ENCODE measurements at places on chromosomes 11 and 22.
A peak's percentile ranks its signal among the peaks of the same experiment; 100 is the strongest.

DNA sequence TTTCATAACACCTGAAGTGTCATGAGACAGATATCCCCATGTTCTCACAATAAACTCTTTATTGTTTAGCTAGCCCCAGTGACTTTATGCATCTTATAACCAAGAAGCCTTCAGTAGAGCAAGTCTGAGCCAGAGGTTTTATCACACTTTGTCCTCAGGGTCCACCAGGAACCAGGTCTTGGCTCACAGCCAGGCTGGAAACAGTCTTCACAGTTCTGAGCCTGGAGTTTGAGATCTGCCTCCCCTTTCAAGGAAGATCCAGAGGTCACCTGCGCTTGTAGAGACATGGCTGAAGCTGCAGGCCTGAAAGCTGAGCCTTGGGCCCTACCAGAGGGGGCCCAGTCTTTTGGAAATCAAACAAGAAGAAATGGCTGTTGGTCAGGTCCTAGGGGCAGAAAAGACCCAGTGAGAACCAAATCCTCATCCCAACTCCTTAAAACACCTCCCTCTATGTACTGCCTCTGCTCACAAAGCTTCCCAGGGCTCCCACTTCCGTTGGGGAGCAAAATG, 3.5 kb downstream of the RRP8 start:
- DNase-seq = no peak

GRCh38 chr11:74037309-74037708, 28.4 kb upstream of the UCP3 start:
- no peak for DNase-seq

- no peak for DNase-seq
Measured at GRCh38 chr11:128579798-128580504, 7.4 kb downstream of the ETS1 start.

DNA sequence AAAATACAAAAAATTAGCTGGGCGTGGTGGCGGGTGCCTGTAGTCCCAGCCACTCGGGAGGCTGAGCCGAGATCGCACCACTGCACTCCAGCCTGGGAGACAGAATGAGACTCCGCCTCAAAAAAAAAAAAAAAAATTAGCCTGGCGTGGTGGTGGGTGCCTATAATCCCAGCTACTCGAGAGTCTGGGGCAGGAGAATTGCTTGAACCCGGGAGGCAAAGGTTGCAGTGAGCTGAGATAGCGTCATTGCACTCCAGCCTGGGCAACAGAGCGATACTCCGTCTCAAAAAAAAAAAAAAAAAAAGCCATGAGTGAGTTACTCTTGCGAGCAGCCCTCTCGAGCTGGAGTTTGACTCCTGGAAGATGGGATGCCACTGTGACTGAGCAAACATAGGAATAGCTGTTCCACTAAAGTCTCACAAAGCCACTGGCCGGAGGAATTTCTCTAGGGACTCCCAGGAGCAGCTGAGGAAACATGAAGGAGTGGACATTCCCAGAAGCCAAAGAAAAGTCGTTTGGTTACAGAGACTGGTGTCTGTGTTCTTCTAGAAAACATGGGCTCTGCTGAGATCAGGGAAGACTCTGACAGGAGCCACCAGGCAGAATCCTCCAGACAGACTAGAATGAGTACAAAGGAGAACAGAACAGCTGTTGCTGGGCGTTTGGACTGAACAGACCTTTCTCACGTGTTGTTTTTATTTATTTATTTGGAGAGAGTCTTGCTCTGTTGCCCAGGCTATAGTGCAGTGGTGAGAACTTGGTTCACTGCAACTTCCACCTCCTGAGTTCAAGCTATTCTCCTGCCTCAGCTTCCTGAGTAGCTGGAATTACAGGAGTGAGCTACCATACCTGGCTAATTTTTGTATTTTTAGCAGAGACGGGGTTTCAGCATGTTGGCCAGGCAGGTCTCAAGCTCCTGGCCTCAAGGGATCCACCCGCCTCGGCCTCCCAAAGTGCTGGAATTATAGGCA, 32.4 kb upstream of the MYH9 start:
- DNase-seq = no peak

DNA sequence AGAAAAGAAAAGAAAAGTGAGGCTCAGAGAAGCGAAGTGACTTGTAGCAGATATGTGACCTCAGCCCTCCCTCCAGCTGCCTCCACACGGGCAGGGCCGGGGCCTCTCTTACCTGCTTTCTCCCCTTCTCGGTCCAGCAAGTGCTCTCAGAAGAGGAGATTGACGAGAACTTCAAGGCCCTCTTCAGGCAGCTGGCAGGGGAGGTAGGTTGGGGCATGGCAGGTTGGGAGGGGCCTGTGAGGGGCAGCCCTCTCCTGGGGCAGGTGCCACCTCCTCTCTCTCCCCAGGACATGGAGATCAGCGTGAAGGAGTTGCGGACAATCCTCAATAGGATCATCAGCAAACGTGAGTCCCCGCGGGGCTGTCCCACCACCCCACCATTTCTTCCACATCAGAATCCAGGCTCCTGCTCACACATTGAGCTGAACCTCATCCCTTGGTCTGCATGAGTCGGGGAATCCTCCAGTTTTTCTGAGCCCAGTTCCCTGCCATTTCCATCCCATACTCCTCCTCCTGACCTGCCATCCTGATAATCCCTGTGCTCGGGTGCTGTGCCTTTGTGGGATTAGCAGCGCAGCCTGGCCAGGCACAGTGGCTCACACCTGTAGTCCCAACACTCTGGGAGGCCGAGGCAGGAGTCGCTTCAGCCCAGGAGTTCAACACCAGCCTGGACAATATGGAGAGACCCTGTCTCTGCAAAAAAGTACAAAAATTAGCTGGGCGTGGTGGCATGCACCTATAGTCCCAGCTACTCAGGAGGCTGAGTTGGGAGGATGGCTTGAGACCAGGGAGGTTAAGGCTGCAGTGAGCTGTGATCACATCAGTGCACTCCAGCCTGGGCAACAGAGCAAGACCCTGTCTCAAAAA, 26.4 kb downstream of the CAPN1 start:
- no peak for DNase-seq

DNA sequence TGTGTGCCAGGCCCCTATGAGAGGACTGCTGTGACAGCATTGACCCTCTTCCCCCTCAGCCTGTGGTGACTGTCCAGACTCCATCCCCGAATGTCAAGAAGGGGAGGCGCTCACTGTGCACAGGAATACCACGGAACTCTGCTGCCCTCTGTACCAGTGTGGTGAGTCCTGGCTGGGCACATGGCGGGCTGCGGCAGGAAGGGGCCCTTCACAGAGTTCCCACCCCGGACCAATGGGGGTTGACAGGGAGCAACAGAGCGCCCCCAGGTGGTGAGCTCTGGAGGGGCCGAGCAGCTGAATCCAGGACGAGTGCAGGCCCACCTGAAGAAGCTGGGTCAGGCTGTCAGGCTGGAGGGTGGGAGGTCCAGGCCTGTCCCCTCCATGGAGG, 83.8 kb upstream of the MYOD1 start:
- DNase-seq = no peak

DNA sequence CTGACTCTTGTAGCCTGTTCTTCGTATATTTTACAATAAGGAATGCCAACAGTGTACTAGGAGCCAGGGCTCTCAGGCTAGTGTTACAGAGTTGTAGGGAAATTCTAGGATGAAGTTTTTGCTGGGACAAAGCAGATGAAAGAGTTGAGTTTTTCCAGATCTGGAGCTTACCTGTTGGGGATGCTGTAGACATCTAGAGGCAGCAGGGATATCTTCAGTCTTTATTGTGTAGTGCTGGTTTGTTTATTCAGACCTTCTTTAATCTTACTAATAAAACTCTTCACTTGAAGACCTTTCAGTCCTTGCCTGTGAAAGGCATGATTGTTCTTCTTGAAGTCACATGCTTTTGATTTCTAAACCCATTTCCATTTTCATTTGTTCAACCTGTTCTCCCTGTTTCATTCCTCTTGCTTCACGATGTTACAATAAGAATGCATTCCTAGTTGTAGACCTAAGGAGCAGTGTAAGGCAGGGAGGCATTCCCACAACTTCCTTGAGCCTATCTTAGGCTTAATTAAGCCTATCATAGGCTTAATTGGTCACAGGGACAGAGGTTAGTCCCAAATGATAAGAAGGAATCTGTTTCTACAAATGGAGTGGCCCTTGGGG, 7.9 kb upstream of the SLC37A2 start:
- no peak for DNase-seq

GRCh38 chr11:121482231-121483129, 29.7 kb upstream of the SORL1-AS1 start:
- no peak for DNase-seq

DNA sequence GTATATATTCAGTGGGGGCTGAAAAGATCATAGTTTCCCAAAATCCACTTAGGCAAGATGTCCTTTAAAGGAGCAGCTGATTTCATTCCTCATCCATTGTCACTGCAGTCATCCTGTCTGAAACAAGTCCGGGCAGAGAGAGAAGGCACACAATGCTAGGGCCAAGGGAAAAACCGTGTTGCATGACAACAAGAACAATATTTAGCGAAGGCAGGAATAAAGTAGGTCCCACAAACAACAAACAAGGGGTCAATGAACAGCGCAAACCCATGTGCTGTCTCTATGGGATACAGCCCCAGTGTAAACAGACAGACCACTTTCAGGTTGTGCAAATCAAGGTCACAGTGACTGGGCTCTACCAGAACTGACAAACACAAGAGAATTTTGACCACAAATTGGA, 9.0 kb downstream of the PAMR1 start:
- DNase-seq = no peak

GRCh38 chr11:47248664-47249377, at the start of gene ACP2:
TSS of gene ACP2 (minus strand) at chr11:47248814. CDS start at chr11:47248789, 25 bp downstream.
- DNase-seq = peak; percentile 70

- DNase-seq = no peak
Measured at GRCh38 chr11:13347901-13348300, 70.3 kb downstream of the BMAL1 start.

- no peak for DNase-seq
Measured at GRCh38 chr11:34373727-34374126, 15.9 kb upstream of the ABTB2 start.

DNA sequence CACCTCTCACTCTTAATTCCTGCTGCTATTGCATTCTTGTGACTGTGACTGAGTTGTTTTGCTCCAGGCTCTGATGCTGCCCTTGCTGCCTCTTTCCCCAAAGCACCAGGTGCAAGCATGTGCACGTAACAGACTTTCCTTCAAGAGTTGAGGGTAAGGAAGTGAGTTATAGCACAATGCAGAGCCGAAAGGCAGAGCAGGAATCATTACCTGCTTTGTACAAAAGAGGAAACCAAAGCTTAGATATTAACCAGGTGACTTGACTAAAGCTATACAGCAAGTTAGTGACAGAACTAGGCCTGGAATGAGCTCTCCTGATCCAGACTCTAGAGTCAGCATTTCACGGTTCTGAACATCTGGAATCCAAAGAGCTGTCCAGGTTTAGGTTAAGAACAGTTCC, 33.6 kb downstream of the NEU3 start:
- no peak for DNase-seq

GRCh38 chr11:31628111-31628510, 118.5 kb downstream of the ELP4 start:
- DNase-seq = no peak

- DNase-seq = no peak
Measured at GRCh38 chr11:129119036-129119435, 73.1 kb downstream of the ARHGAP32 start.

DNA sequence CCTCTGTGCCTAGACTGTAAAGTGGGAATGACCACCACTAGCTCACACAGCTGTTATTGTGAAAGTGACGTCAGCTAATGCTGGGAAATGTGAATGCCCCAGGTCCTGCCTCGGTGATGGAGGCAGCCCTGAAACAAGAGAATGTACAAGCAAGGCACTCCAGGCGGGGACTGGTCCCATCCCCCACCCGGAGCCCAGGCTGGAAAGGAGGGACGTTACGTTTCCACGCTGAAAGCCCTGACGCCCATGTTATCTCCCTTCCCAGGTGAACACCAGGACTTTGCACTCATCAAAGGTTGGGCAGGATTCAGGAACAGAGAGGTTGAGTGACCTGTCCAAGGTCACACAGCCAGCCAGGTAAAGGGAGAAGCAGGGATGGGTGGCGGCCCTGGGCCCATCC, 784 bp downstream of the SULT4A1 start:
- DNase-seq = no peak

DNA sequence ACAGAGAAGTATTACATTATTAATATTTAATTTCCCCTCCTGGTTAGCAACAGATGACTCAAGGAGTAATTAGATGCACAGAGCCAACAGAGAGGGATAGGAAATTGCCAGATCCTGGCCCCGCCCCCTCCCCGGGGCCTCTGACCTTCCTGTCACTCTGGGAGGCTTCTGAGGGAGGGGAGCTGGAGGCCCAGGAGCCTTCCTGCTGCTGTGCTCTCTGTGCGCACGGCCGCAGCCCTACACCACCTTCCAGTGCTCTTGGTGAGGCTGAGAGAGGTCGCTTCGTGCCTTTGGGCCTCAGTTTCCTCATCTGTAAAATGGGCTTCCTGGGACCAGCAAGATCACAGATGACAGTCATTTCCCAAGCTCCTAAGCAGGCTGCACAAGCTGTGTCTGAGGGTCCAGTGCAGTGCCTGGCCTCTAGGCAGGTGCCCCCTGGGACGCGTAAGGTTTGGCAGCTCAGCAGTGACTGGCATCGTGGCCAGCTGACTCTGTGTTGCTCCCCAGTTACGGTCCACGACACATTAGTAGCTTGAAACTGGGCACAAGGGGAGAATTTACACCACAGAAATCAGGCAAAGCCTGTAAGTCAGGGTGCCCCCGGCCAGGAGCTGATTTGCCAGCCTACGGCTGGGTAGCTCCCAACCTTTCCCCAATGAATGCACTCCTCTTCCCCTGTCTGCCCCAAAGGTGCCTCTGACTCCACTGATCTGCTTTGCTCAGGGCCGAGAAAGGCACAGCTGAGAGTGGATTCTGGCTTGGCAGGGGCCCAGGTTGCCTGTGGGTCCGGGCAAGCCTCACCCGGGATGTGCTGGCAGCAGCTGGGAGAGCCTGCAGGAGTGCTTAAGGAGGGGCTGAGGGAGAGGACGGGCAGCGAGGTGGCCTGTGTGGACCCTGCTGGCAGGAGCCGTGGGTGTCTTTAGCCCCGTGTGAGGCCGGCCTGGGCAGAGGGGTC, 2.3 kb downstream of the ADORA2A start:
- DNase-seq = peak; percentile 36

DNA sequence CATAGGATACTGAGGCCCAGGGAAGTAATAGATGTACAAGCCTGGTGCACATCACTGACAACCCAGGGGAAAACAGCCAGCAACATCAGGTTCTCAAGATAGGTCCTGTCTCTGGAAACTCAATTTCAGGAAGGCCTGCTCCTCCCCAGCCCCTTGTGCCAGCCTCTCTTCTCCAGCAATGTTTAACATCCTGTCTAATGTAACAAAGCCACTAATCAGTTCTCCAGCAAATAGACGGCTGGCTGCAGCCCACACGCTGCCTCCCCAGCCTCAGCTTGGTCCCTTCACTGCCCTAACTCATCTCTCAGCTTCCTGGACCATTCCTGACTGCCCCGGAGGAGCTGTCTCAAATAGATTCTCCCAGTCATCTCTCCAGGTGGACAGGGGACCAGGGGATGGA, 37.8 kb downstream of the RPL27A start:
- DNase-seq = no peak

DNA sequence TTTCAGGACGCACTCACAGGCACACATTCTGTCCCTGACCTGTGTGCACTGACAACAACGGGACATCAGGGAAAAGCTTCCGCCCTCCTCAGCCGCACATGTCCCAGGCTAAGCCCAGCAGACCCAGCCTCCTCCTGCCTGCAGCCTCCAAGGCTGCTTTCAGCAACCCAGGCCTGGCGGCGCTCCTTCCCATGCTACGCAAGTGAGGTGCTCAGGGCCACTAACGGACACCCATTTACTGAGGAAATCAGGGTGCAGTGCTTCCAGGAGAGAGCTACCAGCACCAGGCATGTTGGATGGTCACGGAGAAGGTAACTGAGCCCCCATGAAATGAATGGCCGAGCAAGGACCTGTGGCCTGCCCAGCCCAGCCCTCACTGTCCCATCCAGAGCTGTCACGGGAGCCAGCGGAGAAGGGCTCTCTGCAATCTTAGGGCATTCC, 6.9 kb downstream of the MOB2 start:
- DNase-seq = no peak

Measured in activated CD4-positive, CD25-positive, alpha-beta regulatory T cell treated with anti-CD3 and anti-CD28 coated beads, Interleukin-2, amount 50 U/mL, for 16 hours (primary cell).